Stimulated activated CD4-positive, alpha-beta T cell treated with anti-CD3 and anti-CD28 coated beads, TNF-alpha, amount 100 ng/mL, for 4 hours (primary cell): ENCODE measurements at places on chromosomes 3 and 15.

DNA sequence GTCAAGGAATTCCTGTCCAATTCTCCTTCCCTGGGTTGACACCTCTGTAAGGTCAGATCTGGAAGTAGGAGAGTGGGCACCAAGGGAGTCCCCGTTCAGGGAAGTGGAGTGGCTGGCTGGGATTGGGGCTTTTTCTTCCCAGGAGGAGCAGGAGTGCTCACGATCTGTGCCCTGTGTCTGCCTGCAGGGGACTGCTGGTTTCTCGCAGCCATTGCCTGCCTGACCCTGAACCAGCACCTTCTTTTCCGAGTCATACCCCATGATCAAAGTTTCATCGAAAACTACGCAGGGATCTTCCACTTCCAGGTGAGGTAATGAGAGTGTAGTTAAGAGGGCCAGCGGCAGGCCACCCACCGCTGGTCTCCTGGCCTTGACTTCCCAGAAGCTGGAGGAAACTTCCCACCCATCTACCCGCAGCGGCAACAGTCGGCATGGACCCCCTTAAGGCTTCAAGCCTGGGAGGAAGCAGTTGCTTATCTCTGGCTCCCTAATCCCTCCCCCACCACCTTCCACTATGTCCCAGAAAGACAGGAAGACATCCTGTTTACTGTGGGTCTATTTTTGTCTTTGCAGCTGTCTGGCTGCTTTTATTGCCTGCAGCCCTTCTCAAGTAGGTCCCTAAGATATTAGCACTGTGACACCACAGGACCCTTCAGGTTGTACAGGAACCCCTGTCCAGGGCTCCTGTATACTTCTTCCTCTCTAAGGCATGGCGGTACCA is 26.8 kb downstream of the CAPN3 start:
- no peak for DNase-seq

GRCh38 chr3:120454076-120454689 is 3.4 kb upstream of the FSTL1 start:
- no peak for DNase-seq

DNA sequence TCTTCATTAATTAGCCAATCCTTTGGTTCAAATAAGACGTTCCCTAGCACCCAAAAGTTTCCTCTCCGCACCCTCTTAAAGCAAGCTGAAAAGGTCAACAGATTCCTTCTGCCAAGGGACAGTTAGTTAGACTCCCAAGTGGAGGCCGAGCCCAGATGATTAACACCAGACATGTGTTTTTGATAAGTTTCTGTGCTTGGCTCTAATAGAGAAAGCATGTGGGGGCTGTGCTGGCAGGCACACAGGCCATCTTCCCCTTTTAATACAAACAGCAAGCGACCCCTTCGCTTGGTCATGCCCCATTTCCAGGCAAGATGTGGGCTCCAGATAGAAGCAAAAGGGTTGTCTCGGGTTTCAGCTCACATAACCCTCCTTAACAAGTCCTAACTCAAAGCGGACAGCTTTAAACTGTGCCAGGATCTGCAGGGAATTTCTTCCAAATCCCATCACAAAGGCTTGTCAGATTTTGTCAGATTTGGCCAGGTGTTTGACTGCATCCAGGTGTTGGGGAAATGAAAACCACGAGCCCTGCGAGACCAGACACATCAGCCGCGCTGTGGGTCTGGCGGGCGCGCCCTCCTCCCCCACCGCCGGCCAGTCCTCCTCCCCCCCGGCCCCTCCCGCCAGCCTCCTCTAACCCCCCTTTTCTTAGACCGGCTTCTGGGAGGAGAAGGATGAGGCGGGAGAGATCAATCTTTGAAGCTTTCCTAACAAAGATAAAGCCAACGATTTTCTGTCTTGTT is 3.3 kb downstream of the HES1 start:
- no peak for DNase-seq

- no peak for DNase-seq
These were observed 30.2 kb upstream of the MORF4L1 start for GRCh38 chr15:78842519-78842918.

DNA sequence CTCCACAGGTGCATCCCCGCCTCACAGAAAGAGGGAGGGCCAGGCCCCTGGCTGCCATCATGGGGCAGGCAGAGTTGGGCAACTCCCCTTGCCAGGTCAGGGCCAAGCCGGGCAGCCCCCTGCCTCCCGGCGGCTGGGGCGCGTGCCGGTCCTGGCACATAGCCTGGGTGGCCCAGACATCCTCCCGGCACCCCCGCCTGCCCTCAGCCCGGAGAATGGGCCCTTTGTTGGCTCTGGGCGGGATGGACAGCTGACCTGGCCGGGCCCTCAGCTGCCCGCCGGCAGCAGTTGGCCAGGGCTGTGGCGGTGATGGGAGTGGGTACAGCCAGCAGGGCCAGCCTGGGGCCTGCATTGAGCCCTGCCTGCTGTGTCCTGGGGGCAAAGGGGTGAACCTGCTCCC is 16.5 kb downstream of the PLXNA1 start:
- DNase-seq, result no peak

GRCh38 chr3:130895690-130896488 is 2.0 kb downstream of the ATP2C1 start:
- DNase-seq, result no peak

GRCh38 chr3:55647670-55648069 is 160.6 kb upstream of the WNT5A start:
- no peak for DNase-seq

DNA sequence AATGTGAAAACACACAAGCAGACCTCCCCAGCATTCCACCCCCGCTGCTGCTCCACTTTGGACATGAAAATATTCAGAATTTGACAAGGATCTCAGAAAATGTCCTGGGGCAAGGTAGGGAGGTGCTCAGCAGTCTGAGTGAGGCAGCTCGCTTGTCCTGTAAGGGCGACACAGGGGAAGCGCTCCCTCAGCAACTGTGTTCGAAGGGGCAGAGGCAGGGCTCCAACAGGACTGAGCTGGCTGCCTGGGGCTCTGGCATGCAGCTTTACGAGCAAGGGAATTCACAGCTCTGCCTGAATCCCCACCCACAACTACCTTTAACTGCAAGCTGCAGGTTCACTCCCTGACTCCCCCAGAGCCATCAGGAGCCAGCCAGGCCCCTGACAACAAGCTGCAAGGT is 287.0 kb upstream of the LYSMD4 start:
- no peak for DNase-seq

DNA sequence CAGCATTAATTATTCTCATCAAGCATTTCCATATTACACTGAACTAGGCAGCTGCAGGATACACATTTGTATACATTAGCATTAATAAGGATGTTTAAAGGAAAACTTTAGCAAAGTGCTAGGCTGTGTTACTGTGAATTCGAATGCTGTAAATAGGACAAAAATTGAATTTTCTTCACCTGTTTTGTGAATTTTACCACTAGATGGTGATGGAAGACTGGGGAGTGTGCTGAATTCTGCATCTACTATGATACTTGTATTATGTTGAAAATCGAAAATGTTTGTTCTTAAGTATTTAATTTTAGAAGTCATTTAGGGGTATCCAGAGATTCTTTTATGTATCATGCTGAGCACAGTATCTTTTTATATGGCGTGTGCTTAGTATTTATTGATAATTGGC is 12.3 kb upstream of the P2RY14 start:
- no peak for DNase-seq

GRCh38 chr3:149131589-149131988 is 2.2 kb downstream of the HPS3 start:
- no peak for DNase-seq

GRCh38 chr15:85639752-85640381 is 154.9 kb downstream of the KLHL25 start:
- no peak for DNase-seq

DNA sequence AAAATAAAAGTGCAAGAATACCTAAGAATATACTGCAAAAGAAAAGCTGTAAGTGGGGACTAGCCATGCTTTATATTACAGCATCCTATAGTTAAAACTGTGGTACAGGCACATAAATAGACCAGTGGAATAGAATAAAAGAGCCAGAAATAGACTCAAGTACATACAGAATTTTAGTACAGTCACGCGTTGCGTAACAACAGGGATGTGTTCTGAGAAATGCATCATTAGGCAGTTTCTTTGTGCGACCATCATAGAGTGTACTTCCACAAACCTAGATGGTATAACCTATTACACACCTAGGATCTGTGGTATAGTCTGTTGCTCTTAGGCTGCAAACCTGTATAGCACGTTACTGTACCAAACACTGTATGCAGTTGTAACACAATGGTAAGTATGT is 61.8 kb downstream of the PCCB start:
- no peak for DNase-seq

DNA sequence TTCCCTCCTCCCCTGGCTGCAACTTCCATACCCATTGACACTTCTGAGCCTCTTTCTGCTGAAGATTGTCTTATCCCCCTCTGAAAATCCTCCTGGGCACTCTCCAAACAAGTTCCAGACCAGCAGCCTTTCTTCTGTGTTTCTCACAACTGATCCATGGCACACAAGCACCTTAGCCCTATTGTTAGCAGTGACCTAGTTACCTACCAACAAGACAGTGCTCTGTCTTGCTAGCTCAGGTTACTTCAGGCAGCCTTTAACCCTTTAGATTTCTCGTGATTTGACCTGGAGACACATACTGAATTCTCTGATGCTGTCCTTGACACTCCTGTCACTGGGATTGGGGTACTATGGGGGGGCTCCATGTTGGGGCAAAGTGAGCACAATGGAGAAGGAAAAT is 82.1 kb downstream of the GTF2E1 start:
- DNase-seq, result no peak

GRCh38 chr3:179871782-179872181 is 165.0 kb downstream of the PEX5L start:
- no peak for DNase-seq

GRCh38 chr15:54577476-54578250 is 599.4 kb downstream of the UNC13C start:
- DNase-seq, result no peak

DNA sequence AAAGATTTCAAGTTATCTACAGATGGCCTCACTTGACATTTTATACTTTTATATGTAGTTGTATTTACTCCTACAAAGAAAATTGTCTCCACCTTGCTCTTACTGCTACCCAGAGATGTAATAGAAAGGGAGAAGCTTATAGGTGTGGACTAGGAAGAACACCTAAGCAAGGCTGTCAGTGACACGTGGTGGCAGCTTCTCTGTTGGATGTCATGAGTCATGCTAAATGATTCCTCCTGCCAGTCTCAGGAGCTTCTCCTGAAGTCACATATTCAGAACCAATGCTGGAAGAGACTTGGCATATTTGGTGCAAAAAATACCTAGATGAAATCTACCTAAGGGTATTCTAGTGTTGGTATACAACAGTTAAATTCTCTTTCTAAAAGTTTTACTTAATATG is 184.7 kb downstream of the LRRC3B start:
- no peak for DNase-seq

- no peak for DNase-seq
These were observed 80.7 kb downstream of the DIPK2A start for GRCh38 chr3:144052275-144052674.

- DNase-seq, result no peak
These were observed 125.1 kb upstream of the STT3B start for GRCh38 chr3:31407665-31408064.

GRCh38 chr3:116037954-116038911 is 407.1 kb downstream of the LSAMP start:
- DNase-seq, result no peak
